HuH-7.5 (cell line): ENCODE measurements at places on chromosomes 7 and 10.

DNA sequence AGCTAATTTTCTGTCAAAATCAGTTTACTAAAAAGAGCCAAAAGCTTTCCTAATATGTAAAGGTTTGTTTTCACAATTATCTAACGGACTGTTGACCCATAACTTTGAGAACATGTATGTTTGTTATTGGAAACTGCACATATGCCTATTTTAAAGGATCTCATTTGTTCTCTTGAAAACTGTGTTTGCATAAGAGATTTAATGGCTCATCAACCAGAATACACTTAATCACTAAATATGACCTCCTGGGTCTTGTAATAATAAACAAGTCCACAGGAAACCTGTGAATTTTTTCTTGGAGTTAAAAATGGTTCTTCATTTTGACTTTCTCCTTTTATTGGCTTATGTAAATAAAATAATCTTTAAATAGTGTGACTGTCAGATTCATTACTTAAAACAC, 48.3 kb upstream of the STEAP1B start:
- no peak for DNase-seq

GRCh38 chr7:19999681-20000080, 217.5 kb downstream of the MACC1 start:
- DNase-seq: no peak

- no peak for DNase-seq
Measured at GRCh38 chr7:124208642-124209041, 175.8 kb upstream of the TMEM229A start.

- no peak for DNase-seq
Measured at GRCh38 chr7:67696878-67697277, 700.2 kb downstream of the TYW1 start.

GRCh38 chr7:157826566-157826965, 489.8 kb downstream of the DNAJB6 start:
- no peak for DNase-seq

- no peak for DNase-seq
Measured at GRCh38 chr7:151798851-151799448, 78.0 kb downstream of the PRKAG2 start.
